MV-4-11 (cell line): ENCODE measurements at places on chromosomes 7 and 10.
A peak's percentile ranks its signal among the peaks of the same experiment; 100 is the strongest.

DNA sequence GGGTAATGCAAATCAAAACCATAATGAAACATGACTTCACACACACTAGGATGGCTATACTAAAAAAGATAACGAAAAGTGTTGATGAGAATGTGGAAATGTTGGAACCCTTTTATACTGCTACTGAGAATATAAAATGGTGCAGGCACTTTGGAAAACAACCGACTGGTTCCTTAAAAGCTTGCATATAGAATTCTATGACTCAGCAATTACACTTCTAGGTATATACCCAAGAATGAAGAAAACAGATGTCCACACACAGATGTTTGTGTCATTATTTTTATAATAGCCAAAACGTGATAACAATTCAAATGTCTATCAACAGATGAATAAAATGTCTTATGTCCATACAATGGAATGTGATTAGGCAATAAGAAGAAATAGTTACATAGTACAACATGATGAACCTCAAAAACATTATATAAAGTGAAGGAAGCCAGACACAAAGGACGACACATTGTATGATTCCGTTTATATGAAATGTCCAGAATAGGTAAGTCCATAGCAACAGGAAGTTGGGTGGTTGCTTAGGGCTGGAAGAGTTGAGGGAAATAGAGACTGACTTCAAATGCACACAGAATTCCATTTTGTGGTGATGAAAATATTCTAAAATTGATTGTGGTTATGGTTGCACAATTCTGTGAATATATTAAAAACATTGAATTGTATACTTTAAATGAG lies 148.3 kb upstream of the PHYHIPL start:
- DNase-seq = no peak

- no peak for DNase-seq
Observed at GRCh38 chr10:79393924-79394610, 46.8 kb downstream of the PPIF start.

GRCh38 chr7:83640731-83641537 lies 8.0 kb downstream of the SEMA3E start:
- DNase-seq = no peak

DNA sequence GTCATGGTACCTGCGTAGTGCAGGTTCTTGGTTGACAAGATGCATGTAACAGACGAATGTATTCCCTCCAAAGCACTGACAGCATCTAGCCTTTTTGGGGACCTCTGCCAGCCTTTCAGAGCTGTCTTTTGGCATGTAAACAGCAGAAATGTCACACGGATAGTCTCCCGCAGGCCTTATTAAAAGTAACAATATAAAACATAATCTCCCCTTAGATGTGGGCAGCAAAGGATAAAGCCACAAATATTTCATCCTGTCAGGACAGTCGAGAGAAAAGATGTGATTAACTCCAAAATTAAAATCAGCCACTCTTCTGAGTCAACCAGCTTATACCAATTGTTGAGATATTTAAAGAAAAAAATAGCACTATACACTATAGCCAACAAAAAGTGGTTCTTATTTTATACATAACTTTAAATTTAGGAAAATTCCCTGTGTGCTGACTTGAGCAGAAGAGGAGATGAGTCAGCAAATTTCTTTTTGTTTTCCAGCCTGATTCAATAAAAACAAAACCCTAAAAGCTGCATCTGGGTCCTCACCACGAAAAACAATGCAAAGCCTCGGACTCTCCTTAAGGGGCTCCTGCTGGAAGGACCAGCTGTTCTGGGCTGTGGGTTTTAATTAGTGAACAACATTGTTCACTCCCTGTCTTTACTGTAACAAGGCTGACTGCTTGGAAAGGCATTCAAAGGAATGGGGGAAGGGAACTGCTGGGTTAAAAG lies 240.2 kb downstream of the ADAM12 start:
- DNase-seq = no peak

- DNase-seq = no peak
Observed at GRCh38 chr7:135728136-135728669, at the start of gene SLC13A4. SLC13A4 (minus strand) TSS chr7:135728186; CDS start chr7:135727496, 690 bp downstream.

DNA sequence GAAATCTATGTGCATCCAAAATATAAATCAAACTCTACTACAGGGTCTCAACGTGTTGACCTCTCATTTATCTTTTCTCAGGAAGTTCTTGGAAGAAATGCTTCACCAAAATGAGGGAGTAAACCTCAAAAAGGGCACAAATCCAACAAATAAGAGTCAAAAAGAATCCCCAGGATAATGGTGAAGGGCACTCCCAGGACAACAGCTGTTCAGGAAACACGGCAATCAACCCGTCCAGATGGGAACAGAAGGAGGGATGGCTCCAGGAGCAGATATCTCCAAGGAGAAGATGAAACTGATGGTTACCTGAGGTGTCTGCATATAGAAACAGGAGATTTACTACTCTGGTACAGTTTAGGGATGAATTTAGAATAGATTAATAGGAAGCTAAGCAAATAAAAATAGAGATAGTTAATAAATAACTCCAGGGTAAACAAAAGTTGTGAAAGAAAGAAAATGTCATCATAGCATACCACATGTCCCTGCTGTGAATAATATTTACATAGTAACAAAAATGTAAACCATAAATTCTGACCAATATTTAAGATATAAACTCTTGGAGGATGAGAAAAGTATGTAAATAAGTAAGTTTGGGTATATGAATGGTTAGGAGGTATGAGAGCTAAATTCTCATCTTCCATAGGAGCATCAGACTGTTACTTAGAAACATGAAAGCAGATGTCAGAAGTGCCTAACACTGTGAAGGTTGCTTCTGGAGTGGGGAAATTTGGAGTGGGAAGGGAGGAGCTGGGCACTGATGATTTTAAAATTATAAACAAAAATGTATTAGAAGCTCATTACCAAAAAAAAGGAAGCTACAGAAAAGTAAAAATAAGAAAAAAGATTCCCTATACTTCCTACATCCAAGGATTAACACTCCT lies 237.5 kb upstream of the HPS1 start:
- no peak for DNase-seq

DNA sequence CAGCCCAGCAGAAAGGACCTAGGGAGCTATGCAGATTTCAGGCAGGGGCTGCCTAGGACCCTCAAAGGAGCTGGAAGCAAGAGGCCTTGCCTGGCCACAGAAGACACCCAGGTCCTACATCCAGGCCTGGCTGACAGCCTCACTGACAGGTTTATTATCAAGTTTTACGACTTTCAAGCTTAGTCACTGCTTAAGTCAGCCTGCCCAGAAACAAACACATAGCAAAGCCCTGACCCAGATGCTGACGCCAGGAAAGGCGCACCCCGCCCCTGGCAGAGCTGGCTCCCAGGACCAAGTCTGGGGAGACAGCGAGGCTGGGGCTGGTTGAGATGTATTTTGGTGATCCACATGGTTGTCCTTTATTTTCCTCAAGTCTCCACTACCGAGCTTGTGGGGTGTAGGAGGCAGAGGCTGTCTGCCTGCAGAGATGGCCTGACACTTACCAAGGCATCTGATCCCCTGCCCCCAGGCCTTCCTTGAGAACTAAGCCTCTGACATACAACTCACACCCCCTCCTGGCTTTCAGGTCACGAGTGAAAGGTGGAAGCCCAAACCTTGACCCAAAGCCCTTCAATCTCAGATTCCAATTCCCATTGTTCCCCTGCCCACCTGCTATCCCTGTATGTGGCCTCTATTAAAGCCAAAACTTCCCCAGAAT lies 80.7 kb upstream of the EMX2 start:
- peak; percentile 60 for DNase-seq

- no peak for DNase-seq
Observed at GRCh38 chr10:91597197-91597881, 35.5 kb downstream of the PPP1R3C start.

DNA sequence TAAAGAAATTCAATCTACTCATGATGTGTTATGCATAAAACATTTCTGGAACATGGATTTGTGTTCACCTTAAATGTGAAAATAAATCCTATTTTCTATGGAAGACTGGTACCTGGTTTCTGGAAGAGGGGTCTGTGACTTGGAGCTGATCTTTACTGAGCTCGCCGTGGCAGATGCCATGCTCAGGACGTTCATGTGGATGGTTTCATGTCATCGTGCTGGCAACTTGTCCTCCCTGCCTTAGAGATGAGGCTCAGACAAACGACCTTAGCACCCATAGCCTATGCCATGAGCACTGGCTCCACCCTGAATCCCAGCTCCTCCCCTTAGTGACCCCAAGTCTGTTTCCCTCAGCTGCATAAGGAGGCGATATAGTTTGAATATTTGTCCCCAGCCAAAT lies 7.3 kb downstream of the PPIF start:
- DNase-seq = no peak

DNA sequence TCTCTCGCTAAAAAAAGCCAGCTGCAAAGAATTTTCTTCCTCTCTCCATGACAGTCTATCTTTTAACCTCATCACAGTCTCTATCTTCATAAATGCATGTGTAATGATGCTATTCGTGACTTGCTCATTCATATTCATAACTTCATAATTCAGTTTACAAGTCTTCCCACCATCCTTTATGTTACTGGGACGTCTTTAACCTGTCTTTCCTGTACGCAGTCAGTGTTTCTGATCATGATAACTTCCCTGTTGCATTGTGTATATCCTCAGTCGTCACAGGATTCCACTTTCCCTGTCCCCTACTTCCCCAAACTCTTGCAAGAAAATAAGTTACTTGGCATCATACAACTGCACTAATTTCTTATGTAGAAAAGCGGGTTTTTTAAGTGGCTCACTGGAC lies 165.6 kb upstream of the ASAH2 start:
- no peak for DNase-seq

GRCh38 chr7:20153999-20154398 lies 63.2 kb downstream of the MACC1 start:
- DNase-seq = no peak

GRCh38 chr7:116310141-116310540 lies 99.8 kb downstream of the TES start:
- DNase-seq = no peak

- peak; percentile 51 for DNase-seq
Observed at GRCh38 chr7:151206914-151207313, 3.4 kb downstream of the H2BK1 start.

GRCh38 chr10:17010363-17011145 lies 119.1 kb downstream of the CUBN start:
- no peak for DNase-seq

GRCh38 chr7:22727714-22728035 lies 675 bp downstream of the IL6 start:
- DNase-seq = no peak

GRCh38 chr7:40583667-40584444 lies 449.1 kb downstream of the SUGCT start:
- no peak for DNase-seq

GRCh38 chr7:17120756-17121155 lies 177.7 kb upstream of the AHR start:
- DNase-seq = peak; percentile 35

- DNase-seq = no peak
Observed at GRCh38 chr10:33087922-33088321, 129.9 kb upstream of the ITGB1 start.

GRCh38 chr10:78703593-78703992 lies 365.2 kb upstream of the ZMIZ1 start:
- DNase-seq = no peak

- DNase-seq = no peak
Observed at GRCh38 chr7:50849991-50850390, 67.3 kb upstream of the GRB10 start.

DNA sequence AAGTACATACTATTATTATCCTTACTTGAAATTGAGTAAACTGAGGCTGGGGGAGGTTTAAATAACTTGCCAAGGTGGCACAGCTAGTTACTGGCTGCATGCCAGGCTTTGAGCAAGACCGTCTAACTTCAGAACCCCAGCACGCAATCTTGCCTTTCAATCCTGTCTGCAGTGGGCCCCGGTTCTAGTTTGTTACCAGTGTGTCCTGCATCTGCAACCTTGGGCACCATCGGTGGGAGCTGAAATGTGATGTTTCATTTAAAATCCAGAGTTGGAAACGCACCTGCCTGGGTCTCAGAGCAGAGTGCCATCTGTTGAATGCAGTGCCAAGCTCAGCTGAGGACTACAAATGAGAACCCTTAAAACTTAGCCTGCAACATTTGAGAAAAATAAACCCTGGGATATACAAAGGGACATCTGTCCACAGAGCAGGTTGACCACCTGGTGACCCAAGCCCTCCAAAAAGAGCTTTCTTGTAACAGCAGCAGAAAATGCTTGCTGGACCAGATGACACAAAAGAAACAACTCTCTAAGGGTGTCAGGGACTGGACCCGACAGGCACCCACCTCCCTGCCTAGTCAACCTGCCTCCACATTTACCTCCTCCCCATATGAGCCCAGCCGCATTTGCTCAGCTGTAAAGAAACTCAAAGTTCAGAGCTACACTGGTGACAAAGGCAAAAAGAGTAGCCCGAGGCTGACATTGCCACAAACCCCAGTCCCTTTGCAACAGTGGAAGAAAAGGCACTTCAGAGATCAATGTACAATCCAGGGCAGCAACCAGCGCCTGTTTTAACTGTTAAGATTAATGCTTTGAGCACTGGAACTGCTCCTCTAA lies 1.7 kb downstream of the SH3PXD2A start:
- DNase-seq = no peak

DNA sequence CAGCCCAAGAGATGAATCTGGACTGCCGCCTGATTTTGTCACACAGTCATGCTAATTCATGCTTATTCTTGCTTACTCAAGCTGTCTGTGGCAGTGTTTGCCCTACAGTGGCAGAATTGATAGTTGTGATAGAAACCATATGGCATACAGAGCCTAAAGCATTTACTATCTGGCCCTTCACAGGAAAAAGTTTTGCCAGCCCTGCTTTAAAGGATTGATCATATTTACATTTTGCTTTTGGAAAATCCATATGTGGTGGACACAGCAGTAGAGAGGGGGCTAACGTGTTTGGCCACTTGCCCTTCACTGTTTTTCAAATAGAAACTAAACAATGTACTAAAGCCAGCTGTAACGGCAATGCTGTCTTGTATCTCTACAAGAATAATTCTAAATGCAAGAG lies 974.0 kb upstream of the GHITM start:
- DNase-seq = no peak

GRCh38 chr10:102770792-102771191 lies 27.0 kb downstream of the WBP1L start:
- no peak for DNase-seq

DNA sequence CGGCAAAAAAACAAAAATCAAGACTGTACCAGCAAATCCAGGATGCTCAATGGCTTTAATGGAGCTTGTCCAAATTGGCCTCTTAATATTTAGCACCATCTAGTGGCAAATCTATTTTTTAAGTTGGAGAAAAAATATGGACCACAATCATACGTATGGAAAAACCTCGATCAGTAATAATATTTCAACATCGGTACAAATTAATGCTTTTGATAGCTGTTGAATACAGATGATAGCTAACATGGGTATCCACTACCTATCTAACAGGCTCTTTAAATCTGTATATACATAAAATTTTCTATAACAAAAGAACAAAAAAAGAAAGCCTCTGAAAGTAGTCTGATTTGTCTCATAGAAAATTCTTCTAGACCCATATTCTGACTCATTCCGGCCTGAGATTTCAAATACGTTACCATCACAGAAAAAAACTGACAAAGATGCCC lies 29.2 kb downstream of the COA1 start:
- DNase-seq = peak; percentile 43
